ENCODE measurements at places on chromosomes 7 and 10. TPM values are rescaled to one million over a fixed set of nuclear protein-coding genes. Genes with fewer than 3 reads are reported as not detected.

ZNF117 gene
- 8.8 TPM for polyA plus RNA-seq

CSTF2T gene
- polyA plus RNA-seq: 17.1 TPM

SPDYE9 gene
- polyA plus RNA-seq: 1.4 TPM

CALY gene
- 13.9 TPM for polyA plus RNA-seq

ANKRD2 gene
- 1.3 TPM for polyA plus RNA-seq
